Anterior cingulate cortex (tissue), 58 donors: ENCODE measurements at places on chromosomes 6 and 20.

- DNase-seq = no peak
Observed at GRCh38 chr6:93523365-93523764, 104.0 kb upstream of the EPHA7 start.

- DNase-seq = no peak
Observed at GRCh38 chr20:3101737-3102574, 17.4 kb upstream of the AVP start.

DNA sequence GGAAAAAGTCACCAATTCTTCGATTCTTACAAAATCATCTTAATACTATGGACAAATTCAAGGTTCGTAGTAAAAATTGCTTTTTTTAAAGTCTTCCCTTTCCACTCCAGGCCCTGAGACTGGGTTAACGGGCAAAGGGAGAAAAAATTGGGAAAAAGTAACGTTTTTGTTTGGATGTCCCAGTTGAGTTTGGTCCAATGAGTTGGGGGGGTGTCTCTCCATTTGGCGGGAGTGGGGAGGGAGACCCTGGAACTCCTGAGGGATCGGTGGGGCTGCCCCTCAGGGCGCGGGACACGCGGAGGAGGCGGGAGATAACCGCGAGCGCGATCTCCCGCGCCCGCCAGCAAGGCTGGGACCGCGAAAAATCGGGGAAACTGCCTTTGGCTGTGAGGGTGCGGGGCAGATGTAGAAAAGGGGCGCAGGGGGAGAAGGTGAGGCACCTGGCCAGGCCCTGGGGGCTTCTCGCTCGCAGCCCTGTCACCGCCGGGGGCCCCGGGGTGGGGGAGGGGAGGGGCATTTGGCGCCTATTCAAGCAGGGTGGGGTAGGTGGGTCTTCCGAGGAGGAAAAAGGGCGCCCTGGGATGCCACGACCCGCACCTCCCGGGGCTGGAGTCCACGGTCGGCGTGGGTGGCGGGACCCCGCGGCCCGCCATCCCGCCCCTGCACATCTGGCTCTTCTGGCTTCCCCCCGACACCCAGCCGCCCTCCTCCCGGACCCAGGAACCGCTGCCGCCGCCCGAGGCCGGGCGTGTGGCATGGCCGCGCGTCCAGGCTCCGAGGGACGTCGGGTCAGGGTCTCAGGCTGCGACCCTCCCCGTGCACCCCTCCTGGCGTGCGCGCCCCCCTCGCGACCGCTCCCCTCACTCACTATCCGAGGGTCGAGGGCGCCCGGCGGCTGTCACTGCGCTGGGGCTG lies 595 bp downstream of the FBXO5 start:
- DNase-seq = no peak

DNA sequence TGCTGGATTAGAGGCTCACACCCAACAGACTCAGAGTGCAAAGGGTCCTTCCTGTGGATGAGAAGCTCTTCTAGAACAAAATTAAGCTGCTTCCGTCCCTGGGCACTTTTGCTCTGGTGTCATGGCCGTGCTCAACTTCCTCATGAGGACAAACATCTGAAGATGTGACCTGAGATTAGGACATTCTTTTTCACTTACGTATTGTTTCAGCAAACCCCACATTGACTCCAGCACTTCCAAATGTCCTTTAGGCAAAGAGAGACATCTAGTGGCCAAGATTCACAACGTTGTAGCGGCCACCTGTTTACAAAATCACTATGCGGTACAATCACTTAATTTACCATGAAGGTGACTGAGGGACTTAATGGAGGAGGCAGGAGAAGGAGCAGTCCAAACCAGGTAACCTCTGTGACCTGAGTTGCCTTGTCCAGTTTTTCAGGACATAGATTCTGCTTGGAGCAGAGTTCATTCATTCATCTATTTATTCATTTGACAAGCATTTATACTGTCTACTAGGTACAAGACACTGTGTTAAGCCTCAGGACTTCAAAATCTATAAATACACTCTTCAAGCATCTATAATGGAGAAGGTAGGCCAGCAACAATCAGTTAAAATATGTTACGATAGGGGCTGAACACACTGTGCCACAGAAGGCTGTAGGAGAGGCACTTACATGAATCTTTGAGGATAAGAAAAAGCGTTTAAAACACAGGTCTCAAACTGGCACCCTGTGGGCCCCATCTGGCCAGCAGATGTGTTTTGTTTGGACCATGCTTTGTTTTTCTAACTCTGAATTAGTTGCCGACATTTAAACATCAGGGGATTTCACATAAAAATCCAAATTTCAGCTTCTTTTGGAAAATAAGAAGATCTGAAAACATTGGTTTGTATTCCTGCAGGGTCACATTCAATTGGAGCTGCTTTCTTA lies 5.6 kb upstream of the ADGRF1 start:
- DNase-seq = no peak

DNA sequence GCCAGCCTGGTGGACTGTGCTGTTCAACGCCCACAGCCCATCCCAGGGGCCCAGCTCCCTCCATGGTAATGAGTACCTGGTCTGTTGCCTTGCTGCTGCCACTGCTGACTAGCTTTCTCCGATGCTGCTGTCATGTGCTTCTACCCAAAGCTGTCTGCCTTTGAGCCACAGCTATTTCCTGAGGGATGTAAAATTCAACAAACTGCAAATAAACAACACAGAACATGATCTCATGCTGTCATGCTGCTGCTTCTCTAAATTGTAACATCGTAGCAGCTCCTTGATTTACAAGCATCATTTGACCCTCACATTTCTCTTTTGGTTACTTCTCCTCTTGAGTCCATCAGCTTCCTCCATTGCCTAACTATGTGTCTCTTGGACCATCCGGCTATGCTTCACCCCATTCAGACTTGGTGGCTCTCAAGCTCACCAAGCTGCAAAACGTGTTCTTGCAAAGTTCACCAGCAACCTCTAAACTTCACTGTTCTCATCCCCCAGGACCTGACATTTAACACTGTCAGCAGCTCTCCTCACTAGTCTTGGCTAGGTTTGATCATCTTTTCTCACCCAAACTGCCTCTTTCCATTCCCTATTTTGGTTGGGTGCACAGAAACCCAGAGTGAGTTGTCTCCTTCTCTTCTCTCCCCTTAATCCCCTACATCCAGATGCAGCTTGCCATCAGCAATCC lies 54.6 kb downstream of the FYN start:
- no peak for DNase-seq

DNA sequence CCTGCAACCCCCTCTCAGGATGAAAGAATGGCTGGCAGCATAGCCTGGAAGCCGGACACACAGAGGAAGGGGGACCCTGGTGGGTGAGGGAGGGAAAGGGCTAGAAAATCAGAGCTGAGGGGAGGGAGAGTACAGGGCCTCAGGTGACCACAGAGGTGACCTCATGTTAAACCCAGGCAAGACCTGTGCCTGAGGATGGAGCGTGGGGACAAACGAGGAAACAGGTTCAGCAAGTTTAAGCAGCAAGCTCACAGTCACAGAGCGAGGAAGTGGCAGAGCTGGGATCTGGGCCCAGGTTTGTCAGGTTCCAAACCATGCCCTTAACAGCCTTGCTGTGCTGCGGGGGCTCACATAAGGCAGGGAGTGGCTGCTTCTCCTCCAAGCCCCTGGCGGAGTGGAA lies 4.0 kb upstream of the BPI start:
- no peak for DNase-seq

GRCh38 chr6:104896914-104897313 lies 37.2 kb upstream of the HACE1 start:
- DNase-seq = no peak

- DNase-seq = no peak
Observed at GRCh38 chr20:25032065-25032477, 25.9 kb downstream of the ACSS1 start.

DNA sequence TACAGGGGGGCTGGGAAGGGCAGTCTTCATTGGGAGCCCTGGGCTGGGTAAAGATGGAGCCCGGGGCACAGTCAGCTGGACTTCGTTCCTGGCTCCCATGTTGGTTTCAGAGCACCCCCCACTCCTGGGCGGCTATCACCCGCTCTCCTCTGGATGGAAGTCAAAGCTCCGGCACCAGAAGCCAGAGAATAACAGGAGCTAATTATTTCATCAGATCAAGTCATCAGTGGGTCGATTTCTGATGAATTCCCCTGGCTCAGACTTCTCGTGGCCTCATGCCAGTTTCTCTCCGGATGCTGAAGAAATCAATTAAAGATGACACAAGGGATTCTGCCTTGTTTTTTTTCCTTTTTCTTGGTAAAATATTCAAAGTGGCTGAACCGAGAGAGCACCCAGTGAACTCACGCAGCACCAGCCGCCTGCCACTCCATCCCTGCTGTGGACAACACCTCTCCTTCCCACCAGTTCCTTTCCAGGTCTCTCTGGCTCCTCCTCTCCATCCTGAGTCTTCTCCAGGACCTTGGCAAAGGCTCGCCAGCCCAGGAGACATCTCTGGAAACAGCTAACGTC lies 22.5 kb downstream of the SULF2 start:
- DNase-seq = peak; percentile 9

- DNase-seq = no peak
Observed at GRCh38 chr6:144160431-144161005, 10.2 kb downstream of the STX11 start.

DNA sequence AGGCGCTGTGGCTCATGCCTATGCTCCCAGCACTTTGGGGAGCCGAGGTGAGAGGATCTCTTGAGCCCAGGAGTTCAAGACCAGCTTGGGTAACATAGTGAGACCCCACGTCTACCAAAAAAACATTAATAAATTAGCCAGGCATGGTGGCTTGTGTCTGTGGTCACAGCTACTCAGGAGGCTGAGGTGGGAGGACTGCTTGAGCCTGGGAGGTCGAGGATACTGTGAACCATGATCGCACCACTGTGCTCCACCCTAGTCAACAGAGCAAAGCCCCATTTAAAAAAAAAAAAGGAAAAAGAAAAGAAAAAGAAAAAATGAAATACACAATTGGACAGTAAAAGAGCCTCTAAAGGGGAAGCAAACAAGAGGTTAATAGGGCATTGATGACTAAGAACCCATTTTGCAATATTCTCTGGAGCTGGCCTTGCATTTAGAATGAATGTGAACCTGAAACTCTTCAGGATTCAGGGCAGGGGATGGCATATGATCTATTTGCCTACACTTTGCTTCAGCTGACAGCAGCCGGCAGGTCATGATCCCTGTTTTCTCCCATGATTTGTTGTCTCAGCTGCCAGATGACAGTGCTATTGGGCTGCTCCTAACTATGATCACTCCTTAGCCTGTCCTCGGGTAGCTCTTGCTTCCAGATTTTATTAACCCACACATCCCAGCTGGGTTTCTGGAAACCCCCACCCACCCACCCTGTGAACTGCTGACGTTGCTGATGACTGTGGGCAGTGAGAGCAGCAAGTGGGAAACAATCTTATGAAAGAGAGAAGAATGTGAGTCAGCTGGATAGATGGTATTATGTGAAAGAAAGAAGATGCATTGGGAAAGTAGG lies 83.8 kb upstream of the ELOVL5 start:
- no peak for DNase-seq

DNA sequence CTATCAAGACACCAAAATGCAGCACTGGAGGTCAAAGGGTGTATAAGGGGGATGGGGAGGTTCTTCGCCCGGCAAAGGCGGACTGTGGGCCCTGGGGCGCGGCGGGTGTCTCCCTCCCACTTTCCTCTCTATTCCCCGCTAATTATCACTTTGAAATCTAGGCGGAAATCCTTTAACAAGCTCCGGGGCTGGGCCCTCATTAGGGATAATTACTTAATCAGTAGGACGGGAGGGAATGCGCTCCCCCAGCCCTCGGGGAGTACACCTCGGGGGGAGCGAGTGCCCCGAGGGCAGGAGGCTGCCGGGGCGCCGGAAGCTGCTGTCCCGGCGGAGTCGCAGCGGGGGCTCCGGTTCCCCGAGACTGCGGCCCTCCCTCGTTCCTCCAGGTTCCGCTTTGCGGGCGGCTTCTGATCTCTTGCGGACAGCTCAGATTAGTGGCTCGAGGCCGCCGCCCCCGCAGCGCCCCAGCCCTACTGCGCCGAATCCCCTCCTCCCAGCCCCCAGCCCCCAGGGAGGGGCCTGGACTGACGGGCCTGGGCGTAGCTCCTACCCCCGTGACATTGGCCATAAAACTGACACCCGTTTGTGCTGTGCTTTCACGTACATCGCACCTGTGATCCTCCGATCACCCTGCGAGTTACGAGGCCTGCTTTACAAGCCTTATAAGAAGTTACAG lies 14.7 kb downstream of the MUCL3 start:
- no peak for DNase-seq

DNA sequence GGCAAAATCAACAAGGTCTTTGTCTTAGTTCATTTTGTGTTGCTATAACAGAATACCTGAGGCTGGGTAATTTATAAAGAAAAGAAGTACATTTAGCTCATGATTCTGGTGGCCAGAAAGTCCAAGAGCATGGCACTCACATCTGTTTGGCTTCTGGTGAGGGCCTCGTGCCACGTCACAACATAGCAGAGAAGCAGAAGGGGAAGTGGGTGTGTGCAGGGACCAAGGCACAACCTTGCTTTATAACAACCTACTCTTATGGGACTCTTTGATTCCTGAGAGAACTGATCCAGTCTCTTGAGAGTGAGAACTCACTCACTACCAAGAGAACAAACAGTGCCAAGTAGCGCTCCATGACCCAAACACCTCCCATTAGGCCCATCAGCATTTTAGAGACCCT lies 25.4 kb downstream of the GABRR2 start:
- DNase-seq = no peak

DNA sequence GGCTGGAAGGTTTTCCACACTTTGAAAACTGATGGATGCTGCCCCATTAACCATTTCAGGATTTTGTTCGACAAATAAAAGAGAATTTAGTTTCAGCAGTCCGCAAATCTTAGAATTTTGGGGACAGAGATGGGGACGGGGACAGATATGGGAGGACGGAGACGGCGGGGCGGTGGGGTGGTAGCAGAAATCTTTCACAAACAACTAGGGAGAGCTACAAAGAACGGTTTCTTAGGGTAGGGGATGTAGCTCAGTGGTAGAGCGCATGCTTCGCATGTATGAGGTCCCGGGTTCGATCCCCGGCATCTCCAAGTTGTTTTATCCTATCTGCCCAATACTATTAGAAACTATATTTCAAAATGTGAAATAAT lies 15.1 kb downstream of the HMGN4 start:
- peak; percentile 80 for DNase-seq

- DNase-seq = no peak
Observed at GRCh38 chr20:833121-833449, 430 bp upstream of the FAM110A start.

DNA sequence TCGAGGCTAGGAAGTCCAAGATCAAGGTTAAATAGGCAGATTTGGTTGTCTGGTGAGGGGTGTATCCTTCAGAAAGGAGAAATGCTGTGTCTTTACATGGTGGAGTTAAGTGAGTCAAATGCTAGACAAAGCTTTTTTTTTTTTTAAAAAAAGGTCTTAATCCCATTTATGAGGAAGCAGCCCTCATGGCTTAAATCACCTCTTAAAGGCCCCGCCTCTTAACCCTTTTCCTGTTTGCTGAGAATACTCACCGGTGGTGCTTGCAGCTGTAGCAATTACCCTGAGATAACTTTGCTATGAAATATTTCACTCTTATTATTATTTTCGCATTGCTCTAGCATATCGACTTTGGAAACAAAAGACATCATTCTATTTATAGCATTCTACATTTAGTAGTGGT lies 30.8 kb downstream of the FBXO30 start:
- DNase-seq = no peak

- no peak for DNase-seq
Observed at GRCh38 chr6:52571099-52571755, 5.6 kb downstream of the TRAM2 start.

GRCh38 chr20:63032861-63033793 lies 26.4 kb upstream of the BHLHE23 start:
- DNase-seq = no peak

GRCh38 chr20:24950836-24951525 lies 1.9 kb downstream of the CST7 start:
- DNase-seq = no peak

GRCh38 chr6:10355115-10355702 lies 59.7 kb downstream of the TFAP2A start:
- DNase-seq = no peak

- DNase-seq = no peak
Observed at GRCh38 chr20:45066372-45066771, 34.6 kb downstream of the KCNS1 start.
